Testis (tissue), 5 donors: ENCODE measurements at places on chromosomes 11 and 22. TPM values are rescaled to one million over a fixed set of nuclear protein-coding genes. Genes with fewer than 3 reads are reported as not detected.

The DUSP18 gene
- 53.9 TPM for polyA plus RNA-seq

The PSMC3 gene
- 228 TPM for polyA plus RNA-seq

The DGAT2 gene
- 77.6 TPM for polyA plus RNA-seq

The MS4A12 gene
- polyA plus RNA-seq = 0.33 TPM

The MRGPRX1 gene
- polyA plus RNA-seq = not detected

The RAG1 gene
- 1.4 TPM for polyA plus RNA-seq

The PHOX2A gene
- polyA plus RNA-seq = 1.6 TPM

The PTPRCAP gene
- polyA plus RNA-seq = 5.6 TPM

The TSKU gene
- polyA plus RNA-seq = 25.9 TPM

The VSIG2 gene
- 4.4 TPM for polyA plus RNA-seq

The PRG3 gene
- polyA plus RNA-seq = not detected

The ALX4 gene
- 0.58 TPM for polyA plus RNA-seq

The CXCR5 gene
- 0.22 TPM for polyA plus RNA-seq

The PPFIBP2 gene
- polyA plus RNA-seq = 105 TPM

The CARD18 gene
- 0.92 TPM for polyA plus RNA-seq

The RRM1 gene
- 45.9 TPM for polyA plus RNA-seq

The RGL4 gene
- polyA plus RNA-seq = 10.1 TPM

The PPME1 gene
- polyA plus RNA-seq = 90.9 TPM

The NEFH gene
- 12.0 TPM for polyA plus RNA-seq

The SULT4A1 gene
- 11.2 TPM for polyA plus RNA-seq

The MFNG gene
- polyA plus RNA-seq = 7.5 TPM

The C11orf16 gene
- 5.9 TPM for polyA plus RNA-seq

The MUC2 gene
- polyA plus RNA-seq = 0.41 TPM

The C1QTNF5 gene
- 12.6 TPM for polyA plus RNA-seq

The PAMR1 gene
- 13.2 TPM for polyA plus RNA-seq

The OR2AG2 gene
- 0.30 TPM for polyA plus RNA-seq

The TCF20 gene
- 41.6 TPM for polyA plus RNA-seq

The POU2F3 gene
- 0.49 TPM for polyA plus RNA-seq

The C11orf91 gene
- 12.8 TPM for polyA plus RNA-seq

The FOLR2 gene
- polyA plus RNA-seq = 37.3 TPM

The USP2 gene
- polyA plus RNA-seq = 168 TPM

The HPX gene
- 3.1 TPM for polyA plus RNA-seq

The MPEG1 gene
- 12.1 TPM for polyA plus RNA-seq

The XBP1 gene
- polyA plus RNA-seq = 52.5 TPM

The SLN gene
- 31.6 TPM for polyA plus RNA-seq

The OR5P2 gene
- not detected for polyA plus RNA-seq

The C11orf87 gene
- 0.07 TPM for polyA plus RNA-seq

The CDKN1C gene
- polyA plus RNA-seq = 15.2 TPM

The IZUMO1R gene
- polyA plus RNA-seq = not detected

The CSRP3 gene
- 20.3 TPM for polyA plus RNA-seq

The OR8D4 gene
- polyA plus RNA-seq = not detected

The SCGB1D2 gene
- 2.8 TPM for polyA plus RNA-seq

The SLC22A8 gene
- not detected for polyA plus RNA-seq

The CSNK2A3 gene
- polyA plus RNA-seq = 1.5 TPM

The HYLS1 gene
- 34.2 TPM for polyA plus RNA-seq

The CALCB gene
- 0.50 TPM for polyA plus RNA-seq

The GSTT2B gene
- 1.4 TPM for polyA plus RNA-seq

The GP1BB gene
- polyA plus RNA-seq = not detected

The OPCML gene
- 2.7 TPM for polyA plus RNA-seq
